ENCODE measurements at places on chromosomes 16 and 17.

DNA sequence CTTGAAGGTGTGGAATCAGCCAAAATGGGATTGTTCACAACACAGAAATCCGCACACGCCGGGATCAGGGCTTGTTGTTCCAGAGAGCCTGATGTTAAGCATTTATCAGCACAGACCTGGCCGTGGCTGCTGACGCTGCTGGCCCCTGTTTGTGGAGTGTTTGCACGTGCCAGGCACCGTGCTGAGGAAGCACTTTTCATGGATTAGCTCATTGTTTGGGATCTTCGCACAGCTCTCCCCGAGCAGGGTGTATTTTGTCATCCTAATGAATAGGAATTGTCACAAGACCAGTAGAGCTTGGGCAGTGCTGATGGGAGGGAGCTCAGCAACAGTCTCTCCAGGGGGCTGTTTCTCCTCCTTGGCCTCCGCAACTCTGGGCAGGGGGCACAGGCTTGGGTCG lies 160.4 kb upstream of the PLCG2 start:
- DNase-seq = no peak

DNA sequence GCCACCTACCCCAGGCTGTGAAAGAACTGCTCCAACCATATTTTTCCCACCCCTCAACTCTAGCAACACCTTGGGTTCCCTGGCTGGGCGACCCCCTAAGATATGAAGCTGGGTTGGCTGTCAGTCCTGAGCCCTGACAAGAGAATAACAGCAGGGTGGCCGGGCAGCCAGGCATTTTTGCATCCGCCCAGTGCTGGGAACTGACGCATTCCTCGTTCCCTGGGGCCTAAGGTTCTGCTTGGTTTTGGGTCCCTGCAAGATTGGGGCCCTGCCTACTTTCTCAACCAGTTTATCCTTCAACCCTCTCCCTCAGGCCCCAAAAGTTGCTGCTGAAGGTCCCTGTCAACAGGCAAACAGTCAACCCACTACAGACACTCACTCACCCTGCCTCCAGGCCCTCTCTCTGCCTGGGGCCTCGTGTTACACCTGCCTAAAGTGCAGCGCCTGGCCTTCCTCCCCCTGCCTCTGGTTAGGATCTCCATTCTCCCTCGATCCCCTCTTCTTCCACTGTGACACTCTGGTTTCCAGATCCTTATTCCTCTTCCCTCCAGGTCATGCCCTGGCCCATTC lies 151.5 kb downstream of the STX8 start:
- no peak for DNase-seq

DNA sequence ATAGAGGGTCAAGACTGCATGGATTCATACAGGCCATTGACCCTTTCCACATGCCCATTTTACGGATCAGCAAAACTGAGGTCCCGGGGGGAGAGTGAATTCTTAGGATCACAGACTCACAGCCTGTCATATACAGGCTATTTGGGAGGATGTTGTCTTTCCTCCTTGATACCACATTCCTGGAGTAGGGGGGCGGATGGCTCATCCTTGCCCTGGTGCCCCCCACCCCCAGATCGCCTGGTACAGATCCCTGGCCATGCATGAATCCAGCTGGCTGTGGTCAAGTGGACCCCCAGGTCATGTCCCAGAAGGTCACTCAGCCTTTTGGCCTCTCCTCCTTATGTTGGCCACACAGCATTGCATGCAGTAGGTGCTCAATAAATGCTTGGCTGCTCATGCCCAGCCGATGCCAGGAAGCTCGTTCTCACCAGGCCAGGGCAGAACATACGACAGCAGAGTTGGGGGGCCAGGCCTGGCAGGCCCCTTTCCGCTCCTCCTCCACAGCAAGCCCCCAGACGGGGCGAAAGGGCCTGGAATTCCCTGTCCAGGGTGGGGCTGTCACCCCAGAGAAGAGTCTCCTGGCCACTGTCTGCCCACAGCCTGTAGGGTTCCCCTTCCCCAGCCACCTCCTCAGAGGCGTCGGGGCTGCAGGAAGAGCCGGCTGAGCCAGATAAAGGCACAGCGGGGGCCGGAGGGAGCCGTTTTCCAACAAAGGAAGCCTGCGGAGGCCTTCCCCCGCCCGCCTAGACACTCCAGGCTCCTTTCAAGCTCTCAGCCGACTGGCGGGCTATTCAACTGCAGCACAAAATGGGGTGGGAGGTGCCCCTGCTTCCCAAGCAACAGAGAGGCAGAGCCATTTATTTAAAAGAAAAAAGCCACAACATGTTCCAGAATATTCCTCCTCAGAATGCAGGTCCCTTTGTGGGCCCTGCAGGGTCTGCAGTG lies 215.7 kb upstream of the CIBAR2 start:
- DNase-seq = peak; percentile 78

GRCh38 chr17:77383613-77384608 lies 243.1 kb downstream of the SEC14L1 start:
- DNase-seq = no peak

- DNase-seq = peak; percentile 74
These were observed at the start of gene MVP for GRCh38 chr16:29820271-29820701. MVP (plus strand) TSS chr16:29820462; CDS start chr16:29830550, 10,088 bp downstream.

DNA sequence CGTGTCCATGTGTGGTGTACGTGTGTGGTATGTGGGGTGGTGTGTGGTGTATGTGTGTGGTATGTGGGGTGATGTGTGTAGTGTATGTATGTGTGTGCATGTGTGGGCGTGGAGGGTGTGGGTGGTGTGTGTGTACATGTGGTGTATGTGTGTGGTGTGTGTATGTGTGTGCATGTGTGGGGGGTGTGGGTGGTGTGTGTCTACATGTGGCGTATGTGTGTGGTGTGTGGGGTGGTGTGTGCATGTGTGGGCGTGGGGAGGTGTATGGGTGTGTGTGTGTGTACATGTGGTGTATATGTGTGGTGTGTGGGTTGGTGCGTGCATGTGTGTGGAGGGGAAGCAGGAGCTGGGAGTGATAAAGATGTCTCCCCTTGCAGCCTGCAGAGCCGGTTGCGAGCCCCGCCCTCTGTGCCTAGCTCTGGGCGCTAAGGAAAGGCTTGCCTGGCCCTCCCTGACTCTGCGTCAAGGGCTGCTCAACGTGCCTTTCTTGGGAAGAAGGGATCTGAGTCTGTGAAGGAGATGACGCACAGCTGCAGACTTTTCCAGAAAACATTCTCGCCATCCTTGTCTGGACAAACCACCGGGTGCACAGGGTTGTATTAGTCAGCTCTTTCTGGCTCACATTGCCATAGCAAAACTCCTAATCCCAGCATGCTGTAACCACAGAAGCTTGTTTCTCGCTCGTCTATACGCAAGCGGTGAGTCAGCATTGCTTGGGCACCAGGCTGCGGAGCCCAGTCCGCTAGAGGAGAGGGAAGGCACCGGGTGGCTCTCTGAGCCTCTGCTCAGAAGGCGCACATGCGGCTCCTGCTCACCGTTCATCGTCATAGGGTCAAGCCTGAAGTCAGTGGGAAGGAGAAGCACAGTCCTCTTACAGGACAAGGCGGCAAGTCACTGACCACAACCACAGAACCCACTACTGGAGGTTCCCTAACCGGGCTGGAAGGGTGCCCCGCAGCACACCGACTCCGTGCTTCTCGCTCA lies 2.0 kb upstream of the CD300H start:
- peak; percentile 92 for DNase-seq
